Activated T-helper 1 cell treated with anti-CD3 and anti-CD28 coated beads, Interleukin-12 subunit alpha, Interleukin-12 subunit beta, Interleukin-2, Interleukin-4 antibody, amounts not matched to agents 30 ng/mL and 10 ng/mL and 1 ng/mL, durations not matched to agents 14 hours and 24 hours and 36 hours (primary cell): ENCODE measurements at places on chromosomes 12 and 14.

- DNase-seq = no peak
Measured at GRCh38 chr12:110778833-110779577, 36.3 kb upstream of the PPP1CC start.

GRCh38 chr12:98222135-98222534 lies 293.3 kb upstream of the TMPO start:
- no peak for DNase-seq

DNA sequence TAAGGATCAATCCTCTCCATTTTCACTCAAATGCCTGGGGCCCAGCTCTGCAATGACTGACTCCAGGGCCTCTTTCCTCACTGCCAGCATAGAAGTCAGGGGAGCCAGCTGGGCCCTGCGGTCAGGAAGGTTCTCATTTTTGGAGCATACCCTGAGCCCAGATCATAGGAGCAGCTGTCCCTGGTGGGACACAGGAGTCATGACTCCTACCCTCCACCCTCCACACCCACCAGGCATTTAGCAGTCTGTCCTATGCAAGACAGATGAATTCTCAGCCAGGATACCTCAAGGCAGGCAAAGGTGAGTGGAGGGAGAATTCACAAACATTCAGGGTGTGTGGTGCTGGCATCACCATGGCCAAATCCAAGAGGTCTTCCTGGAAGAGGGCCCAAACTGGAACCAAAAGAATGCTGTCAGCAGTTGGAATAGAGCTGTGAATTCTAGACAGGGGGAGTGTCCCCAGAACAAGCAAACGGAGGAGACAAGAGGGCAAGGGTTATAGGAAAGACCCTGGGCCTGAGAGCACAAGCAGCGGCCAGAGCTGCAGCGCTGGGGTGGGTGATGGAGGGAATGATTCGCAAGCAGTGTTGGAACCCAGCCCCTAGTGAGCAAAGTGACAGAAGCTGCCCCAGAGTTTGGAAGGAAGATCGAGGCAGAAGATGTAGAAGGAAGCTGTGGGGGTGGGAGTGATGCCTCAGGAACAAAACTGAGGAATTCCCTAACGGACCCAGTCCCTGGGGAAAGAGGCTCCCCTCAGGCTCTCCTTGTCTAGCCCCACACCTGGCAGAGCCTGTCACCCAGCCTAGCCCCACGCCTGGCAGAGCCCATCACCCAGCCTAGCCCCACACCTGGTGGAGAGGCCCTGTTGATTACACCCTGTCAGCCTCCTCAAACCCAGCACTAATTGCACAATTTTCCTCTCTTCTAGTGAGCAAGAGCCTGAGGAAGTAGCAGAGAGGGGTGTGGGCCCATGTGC lies 4.5 kb upstream of the REM2 start:
- DNase-seq = no peak

GRCh38 chr14:26466862-26467261 lies 131.0 kb downstream of the NOVA1 start:
- no peak for DNase-seq

DNA sequence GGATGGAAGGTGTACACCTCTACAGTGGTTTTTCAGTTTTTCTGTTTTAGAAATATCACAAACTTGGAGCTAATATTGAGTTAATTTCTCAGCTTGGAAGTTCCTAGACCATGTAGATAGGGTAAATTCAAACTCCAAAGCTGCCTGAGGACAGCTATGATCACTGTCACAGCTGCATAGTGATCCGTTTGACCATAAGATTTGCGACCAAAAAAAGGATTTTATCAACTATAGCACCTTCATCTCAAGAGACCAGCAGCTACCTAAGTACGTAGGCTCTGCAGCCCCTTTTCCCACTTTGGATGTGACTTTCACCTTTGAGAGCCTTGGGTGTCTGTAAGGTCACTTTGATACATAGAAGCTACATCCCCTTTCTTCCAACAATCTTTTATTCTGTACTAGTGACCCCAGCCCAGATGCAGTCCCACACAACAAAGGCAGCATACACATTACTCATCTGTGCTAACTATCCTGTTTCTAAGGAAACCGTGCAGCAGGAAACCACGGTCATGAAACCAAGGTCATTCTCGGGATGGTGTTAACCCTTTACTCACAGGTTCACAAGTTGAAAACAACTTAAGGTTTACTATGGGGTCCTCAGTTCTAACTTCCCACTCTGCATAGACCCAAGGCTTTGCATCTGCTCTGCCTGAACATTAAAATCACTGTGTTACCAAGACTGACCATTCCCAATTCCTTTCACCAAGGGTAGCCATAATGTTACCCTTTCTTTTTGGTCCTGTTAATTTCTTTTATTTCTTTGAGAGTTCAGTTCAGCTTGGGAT lies 75.4 kb downstream of the IFT81 start:
- DNase-seq = peak; percentile 3

- no peak for DNase-seq
Measured at GRCh38 chr14:33669111-33669510, 281.8 kb downstream of the EGLN3 start.

GRCh38 chr12:31843398-31844095 lies 114.7 kb upstream of the AMN1 start:
- no peak for DNase-seq

GRCh38 chr12:13454991-13455777 lies 258.7 kb downstream of the EMP1 start:
- DNase-seq = no peak

DNA sequence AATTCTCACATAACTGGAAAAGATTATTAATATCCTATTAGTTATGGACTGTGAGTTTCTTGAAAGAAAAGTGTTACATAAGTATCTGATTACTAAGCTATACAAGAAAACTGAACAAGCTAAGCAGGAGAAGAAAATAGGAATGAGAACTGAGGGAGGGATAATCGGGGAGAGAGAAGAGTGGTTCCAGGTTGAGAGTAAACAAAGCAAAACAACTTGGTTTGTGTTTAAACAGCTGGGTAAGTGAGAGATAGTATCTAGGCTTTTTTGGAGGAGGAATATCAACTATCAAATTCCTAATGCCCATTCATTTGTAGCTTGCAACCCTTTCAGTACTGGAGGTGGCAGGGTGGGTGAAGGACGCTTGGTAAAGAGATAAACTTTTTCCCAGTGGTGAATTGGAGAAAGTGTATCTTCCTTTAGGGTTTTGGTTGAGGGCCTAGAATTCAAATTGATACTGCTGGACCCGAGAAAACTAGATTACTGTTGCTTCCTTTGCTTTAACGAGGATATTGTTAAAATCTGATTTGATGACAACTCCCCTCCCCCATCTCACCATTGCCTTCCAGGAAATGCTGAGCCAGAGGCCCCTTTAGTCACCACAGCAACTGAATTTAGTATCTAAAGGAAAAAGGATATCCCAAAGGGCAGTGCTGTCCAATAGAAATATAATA lies 2.0 kb upstream of the SLC2A3 start:
- no peak for DNase-seq

DNA sequence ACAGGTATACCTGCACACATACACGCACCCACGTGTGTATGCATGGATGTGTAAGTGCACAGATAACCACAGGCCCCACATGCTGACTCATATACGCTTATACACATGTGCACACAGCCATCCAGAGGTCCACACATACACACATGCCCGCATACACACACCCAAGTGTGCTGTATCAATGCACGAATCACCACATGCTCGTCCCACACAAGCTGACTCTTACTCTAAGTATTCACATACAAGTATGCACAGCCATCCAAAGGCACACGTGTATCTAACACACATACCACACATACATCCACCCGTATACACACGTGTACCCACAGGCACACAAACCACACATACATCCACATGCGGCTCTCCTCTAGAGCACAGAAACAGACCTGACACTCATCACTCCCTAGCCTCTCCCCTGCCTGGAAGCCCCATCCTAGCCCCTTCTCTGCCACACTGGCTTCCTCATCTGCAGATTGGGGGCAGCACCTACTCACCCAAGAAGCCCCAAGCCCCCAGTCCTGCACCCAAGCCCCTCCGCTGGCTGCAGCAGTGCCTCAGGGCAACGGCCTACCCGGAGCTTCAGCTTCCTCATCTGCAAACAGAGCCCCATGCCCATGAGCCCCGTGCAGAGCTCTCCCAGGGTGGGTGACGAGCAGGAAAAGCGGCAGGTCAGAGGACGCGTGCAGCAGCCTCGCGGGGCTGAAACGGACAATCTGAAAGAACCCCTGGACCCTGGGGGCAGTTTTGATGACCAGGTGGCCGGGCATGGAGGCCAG lies 105.4 kb downstream of the NCOR2 start:
- no peak for DNase-seq

DNA sequence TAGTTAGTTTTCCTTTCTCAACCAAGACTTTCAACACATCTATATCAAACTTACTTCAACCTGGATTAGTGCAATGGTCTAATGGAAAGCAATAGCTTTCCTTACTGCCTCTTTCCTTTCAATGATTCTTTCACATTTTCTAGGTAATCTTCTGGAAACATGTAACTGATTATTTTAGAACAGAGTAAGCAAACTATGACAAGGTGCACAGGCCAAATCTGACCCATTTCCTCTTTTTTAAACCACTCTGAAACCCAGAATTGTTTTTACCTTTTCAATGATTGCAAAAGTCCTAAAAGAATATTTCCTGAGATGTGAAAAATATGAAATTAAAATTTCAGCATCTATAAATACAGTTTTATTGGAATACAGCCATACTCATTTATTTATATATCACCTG lies 81.6 kb upstream of the TMTC2 start:
- no peak for DNase-seq

DNA sequence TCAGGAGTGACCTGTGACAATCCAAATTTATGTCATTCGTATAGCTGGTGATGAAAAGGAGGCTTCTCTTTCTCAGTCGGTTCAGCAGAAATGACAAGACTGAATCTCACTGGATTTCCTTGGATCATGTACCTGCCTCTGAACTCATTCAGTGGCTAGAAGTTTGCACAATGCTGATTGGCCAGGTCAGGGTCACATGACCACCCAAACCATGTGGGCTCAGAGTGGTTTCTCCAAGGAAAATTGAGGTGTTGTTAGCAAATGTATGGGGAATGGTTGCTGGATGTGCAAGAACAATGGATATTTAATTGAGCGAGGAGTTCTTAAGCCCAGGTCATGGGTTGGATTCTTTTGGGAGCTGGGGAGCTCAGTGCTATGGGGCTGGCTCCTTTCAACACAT lies 227.5 kb downstream of the AACS start:
- no peak for DNase-seq

GRCh38 chr12:40775661-40776060 lies 83.4 kb downstream of the CNTN1 start:
- DNase-seq = no peak

DNA sequence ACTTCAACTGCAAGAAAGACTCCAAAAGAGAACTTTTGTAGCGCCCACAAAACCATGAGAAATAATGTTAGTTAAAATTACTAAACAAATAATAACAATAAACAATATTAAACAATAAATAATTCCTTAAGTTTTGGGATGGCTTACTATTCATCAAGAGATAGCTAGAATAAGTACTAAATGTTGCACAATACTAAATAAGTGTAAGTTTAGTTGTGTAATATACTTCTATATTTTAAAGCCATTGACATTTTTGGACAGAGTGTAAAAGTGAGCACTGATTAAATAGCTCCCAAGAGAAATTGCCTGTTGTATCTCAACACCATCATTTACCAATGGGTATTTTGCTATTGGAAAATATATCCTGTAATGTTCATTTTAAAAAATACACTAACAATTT lies 166.7 kb downstream of the ALG10 start:
- no peak for DNase-seq

DNA sequence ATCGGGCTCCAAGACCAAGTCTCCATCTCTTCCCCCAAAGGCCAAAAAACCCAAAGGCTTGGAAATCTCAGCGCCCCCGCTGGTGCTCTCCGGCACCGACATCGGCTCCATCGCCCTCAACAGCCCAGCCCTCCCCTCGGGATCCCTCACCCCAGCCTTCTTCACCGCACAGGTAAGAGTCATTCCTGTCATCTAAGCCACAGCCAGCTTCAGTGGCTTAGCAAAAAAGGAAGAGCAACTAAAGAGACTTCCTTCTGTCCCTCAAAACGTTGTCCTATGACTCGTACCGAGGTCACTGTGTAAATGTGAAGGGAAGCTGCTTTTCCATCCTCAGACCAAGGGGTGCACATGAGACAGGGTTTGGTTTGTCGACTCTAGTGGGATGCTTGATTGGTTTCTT lies 53.4 kb downstream of the ELK3 start:
- DNase-seq = no peak

DNA sequence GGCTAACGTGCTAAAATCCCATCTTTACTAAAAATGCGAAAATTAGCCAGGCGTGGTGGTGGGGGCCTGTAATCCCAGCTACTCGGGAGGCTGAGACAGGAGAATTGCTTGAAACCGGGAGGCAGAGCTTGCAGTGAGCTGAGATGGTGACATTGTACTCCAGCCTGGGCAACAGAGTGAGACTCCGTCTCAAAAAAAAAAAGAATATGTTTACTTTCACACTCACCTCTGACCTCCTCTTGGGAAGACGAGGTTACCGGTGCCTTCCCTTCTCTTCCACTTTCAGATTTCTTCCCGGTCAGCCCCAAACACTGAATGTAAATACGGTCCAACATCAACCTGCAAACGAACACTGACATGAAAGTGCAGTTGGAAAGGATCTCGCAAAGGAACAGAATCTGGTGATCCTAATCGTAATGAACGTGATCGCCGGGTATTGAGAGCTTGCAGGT lies 31.8 kb upstream of the PPP1R13B start:
- no peak for DNase-seq

DNA sequence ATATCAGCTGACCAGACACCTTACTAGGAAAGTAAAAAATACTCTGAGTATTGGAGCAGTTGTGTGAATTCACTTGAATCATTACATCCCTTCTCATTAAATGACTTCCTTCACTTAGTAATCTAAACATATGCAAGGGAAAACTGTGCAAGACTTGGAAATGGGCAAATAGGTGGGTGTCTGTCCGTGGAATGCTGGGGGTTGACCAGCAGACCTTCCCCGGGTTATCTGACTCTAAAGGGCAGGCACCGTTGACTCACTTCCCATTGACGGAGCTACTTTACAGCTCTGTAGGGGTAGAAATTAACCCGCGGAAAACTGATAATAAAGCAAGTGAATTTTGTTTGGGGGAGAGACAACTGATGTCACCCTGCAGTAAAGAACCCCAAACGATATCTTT lies 199.3 kb downstream of the TTC7B start:
- no peak for DNase-seq

DNA sequence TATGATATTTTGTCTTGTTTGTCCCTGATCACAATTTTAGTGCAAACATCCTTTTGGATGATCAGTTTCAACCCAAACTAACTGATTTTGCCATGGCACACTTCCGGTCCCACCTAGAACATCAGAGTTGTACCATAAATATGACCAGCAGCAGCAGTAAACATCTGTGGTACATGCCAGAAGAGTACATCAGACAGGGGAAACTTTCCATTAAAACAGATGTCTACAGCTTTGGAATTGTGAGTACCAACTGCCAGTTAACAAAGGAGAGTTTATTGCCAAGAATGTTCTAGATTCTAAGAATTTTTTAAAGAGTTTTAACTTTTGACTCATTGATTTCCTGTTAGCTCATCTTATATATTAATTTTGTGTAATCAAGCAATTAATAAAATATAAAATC lies 55.4 kb downstream of the IRAK3 start:
- no peak for DNase-seq

DNA sequence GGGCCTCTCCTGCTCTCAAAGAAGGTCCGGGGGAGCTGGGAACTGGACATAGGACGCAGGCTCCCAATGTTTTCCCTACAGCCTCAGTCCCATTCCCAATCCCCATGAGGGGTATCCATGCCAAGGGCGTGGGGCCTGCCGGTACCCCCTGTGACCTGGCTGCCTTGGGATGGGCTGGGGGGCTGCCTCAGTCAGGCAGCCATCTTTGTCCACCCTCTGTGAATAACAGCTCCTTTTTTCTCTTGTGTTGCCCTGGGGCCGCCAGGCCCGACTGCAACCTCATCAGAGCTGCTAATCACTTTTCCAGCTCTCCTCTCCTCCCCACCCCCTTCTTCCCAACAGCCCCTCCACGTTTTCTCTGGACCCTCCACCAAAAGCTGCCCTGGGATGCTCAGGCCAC lies 11.2 kb downstream of the FIGNL2 start:
- no peak for DNase-seq
